Pancreas (tissue), 10 donors: ENCODE measurements at places on chromosomes 5 and 9. TPM values are rescaled to one million over a fixed set of nuclear protein-coding genes. Genes with fewer than 3 reads are reported as not detected.

The EGFLAM gene
- polyA plus RNA-seq: 1.5 TPM

The CNTFR gene
- 2.5 TPM for polyA plus RNA-seq

The WNK2 gene
- 77.4 TPM for polyA plus RNA-seq

The ABO gene
- polyA plus RNA-seq: 3.3 TPM

The PDLIM4 gene
- polyA plus RNA-seq: 3.3 TPM

The HTR1A gene
- not detected for polyA plus RNA-seq

The ABHD17B gene
- 5.0 TPM for polyA plus RNA-seq

The TBC1D9B gene
- polyA plus RNA-seq: 87.2 TPM

The IFNB1 gene
- not detected for polyA plus RNA-seq

The NFIB gene
- polyA plus RNA-seq: 10.0 TPM

The PCDHGA5 gene
- 0.40 TPM for polyA plus RNA-seq

The CCNG1 gene
- 68.6 TPM for polyA plus RNA-seq

The ASPN gene
- 0.53 TPM for polyA plus RNA-seq

The NAIP gene
- 2.7 TPM for polyA plus RNA-seq

The SPINK1 gene
- polyA plus RNA-seq: 5,539 TPM

The ANKRD20A1 gene
- polyA plus RNA-seq: 3.0 TPM

The TNFSF8 gene
- polyA plus RNA-seq: 0.05 TPM

The C1QTNF3 gene
- 11.7 TPM for polyA plus RNA-seq

The LEAP2 gene
- 3.9 TPM for polyA plus RNA-seq

The MYOT gene
- polyA plus RNA-seq: 0.34 TPM

The TMEM215 gene
- not detected for polyA plus RNA-seq

The PCDHAC2 gene
- 0.08 TPM for polyA plus RNA-seq

The STPG3 gene
- not detected for polyA plus RNA-seq

The N4BP3 gene
- 0.75 TPM for polyA plus RNA-seq

The PDZD2 gene
- polyA plus RNA-seq: 1.4 TPM

The REEP5 gene
- polyA plus RNA-seq: 54.9 TPM

The RUSC2 gene
- polyA plus RNA-seq: 24.0 TPM

The MARVELD2 gene
- polyA plus RNA-seq: 4.0 TPM

The IFNK gene
- not detected for polyA plus RNA-seq

The ADRA1B gene
- 0.49 TPM for polyA plus RNA-seq
